ENCODE measurements at places on chromosomes 4 and X.

GRCh38 chrX:94058728-94059382 is 384.8 kb downstream of the FAM133A start:
- peak; percentile 18 for DNase-seq

- no peak for DNase-seq
These were observed 10.6 kb downstream of the TSPAN6 start for GRCh38 chrX:100625985-100626491.

- no peak for DNase-seq
These were observed 571.5 kb downstream of the KCNIP4 start for GRCh38 chr4:21377046-21377445.

DNA sequence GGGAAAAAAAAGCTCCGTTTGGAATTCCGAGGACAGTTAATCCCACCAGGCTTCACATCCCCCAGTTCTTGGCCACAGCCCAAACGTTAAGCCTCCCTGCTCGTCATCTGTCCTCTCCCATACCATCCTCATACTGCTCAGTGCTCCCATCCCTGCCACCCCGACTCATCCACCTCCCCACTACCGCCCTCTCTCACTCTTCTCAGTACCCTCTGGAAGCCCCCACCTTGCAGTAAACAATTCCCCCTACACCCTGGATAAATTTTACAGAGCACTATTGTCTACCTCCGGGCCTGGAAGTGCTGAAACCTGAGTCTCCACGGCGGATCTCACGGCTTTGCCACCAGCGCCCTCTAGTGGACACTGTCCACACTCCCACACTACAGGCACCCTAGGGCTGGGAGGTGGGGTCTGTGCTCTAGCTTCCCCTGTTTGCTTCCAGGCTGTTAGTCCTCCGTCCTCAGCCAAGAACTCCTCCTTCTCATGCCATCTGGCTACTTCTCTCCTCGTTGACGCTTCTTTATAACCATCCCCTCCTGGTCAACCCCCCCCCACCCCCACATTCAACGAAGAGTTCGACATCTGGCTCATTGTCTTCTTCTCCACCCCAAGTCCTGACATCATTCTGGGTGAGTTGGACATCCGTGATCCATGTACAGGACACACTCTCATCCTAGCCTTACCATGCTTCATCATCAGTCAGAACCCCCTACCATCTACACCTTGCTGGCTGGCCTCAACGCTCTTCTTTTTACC is 54.5 kb downstream of the RTL9 start:
- DNase-seq = peak; percentile 62

DNA sequence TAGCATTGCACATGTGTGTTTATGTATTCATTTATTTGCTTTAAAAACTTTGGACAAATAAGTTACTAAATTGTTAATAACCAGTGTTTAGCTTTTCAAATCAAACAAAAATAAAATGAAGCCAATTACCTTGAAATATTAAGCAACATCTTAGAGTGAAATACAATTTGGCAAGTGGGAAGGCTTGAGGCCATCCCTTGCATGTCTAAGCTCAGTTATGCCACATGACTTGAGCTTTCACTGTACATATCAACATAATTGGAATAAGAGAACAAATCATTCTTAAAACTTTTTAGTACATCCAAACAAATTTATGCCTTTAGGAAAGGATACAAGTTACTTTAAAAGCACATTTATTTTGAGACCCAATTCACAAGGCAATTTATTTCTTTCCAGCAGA is 640.6 kb downstream of the SPRY1 start:
- DNase-seq = no peak

GRCh38 chr4:185068837-185069236 is 50.5 kb downstream of the HELT start:
- no peak for DNase-seq
